ENCODE measurements at places on chromosomes 2 and 18.
A peak's percentile ranks its signal among the peaks of the same experiment; 100 is the strongest.

DNA sequence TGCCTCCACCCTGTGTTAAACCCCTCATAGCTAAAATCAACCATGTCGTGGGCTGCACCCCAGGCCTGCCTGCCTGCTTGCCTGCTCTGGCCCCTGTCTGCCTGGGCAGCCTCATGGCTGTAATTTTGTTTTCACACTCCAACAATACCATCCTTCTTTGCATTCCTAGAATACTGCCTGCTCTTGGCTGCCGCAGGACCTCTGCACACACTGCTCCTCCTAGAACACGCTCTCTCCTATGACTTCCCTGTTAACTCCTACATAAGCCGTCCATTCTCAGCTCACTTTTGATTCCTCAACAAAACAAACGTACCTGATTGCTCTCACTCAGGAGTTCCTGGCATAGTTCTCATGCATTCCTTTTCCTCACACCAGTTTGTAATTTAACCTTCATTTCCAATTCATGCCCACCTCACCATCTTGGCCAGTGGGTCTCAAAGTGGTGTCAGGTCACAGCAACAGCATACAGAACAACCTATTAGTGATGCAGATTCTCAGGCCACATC lies 2.5 kb downstream of the UXS1 start:
- DNase-seq, result no peak

DNA sequence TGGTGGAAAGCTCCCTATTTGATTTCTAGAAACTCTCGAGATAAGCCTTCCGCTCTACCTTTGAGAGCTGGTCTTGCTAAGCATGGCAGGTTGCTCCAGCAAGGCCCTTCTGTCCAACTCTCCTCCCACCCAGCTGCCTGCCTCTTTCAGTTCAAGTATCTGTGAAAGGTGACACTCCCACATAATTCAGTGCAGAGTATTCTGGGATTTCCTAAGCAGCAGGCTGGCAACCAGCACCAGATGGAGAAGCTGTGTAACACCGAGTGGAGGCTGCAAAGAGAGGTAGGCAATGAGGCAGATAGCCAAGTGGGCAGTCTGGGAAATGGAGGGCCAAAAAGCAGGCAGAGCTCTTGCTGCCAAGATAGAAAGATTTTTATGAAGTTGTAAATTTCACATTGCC lies 88.4 kb upstream of the CAVIN2 start:
- no peak for DNase-seq

DNA sequence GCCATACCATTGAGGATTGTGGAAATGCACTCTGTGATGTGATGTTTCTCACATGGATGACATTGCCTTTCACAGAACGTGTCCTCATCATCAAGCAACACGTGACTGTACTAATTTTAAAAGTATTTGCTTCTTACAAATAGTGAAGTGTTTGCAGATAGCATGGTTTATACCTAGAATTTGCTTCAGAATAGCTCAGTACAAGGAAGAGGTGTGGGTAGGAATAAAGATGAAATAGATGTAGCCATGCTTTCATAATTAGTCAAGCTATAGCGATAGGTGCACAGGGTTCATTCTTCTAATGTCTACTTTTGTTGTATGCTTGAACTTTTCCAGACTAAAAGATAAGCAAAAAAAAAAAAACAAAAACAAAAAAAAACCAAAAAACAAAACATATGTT lies 27.5 kb downstream of the MAP4K4 start:
- DNase-seq, result no peak

- DNase-seq, result no peak
These were observed 548.2 kb upstream of the LRRTM1 start for GRCh38 chr2:80852808-80853139.

DNA sequence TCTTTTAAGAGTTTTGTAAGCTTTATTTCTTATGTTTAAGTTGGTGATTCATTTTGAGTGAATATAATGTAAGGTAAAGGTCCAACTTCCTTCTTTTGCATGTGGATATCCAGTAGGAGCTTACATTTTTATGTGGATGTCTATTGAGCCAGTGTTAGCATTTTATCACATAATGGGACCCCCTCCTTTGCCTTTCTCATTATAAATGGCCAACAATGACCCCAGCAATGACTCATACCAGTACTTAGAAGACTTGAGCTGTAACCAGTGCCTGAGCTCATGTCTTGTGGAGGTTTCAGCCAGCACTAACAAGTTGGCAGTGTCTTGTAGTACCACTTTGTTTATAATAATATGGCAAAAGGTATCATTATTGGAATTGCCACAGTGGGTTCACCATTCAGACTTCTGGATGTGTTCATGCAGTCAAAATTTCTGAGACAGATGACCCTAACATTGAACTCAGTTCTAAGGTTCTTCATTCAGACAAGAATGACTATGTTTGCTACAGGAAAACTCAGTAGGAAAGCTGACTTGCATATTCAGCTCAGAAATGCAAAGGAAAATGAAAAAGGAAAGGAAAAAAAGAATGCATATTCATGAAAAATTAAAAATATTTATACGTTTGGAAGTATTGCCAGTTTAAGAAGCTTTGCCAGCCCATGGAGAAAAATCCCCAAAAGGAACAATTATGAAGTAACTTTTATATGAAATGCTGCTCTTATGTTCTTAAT lies 41.0 kb downstream of the CDKL4 start:
- DNase-seq, result no peak

GRCh38 chr2:119292226-119292625 lies 68.6 kb downstream of the STEAP3 start:
- DNase-seq, result no peak

- no peak for DNase-seq
These were observed 1050.7 kb upstream of the CELF4 start for GRCh38 chr18:38616306-38616705.

DNA sequence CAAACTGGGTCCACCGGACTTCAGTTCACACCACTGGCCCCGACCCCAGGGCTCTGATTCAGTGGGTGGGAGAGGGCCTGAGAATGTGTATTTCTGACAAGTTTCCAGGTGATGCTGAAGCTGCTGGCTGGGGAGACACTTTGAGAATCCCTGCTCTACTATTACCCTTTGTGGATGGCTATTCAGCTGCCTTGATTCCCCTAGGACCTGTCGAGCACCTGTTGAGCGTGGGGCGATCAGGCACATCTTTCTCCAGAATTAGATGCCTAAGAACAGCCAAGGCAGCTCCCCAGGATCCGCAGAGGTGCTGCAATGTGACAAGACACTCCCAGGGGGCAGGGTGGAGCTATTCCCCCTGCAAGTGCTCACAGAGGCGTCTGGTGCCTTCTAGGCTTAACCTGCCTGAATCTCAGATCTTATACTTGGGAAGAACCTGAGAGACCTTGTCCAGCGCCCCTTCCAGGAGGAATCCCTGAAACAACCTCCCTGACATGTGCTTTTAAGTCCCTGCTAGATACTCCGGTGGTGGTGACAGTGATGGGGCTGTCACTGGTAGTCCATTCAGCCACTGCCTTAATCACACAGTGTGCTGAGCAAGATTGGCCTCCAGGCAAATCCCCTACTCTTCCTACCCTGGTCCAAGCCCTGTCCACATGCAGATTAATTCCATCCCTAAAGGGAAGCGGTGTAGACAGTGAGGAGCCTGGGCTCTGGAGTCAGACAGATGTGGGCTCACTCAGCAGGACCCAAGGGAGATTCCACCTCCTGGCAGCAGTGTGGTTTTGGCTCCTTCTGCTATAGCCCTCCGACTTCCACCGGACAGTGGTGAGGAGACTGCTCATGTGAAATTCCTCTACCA lies 43.4 kb upstream of the OTOF start:
- no peak for DNase-seq

- DNase-seq, result no peak
These were observed 40.4 kb downstream of the CYRIA start for GRCh38 chr2:16625201-16625729.

- DNase-seq, result no peak
These were observed 87.1 kb downstream of the ITGB1BP1 start for GRCh38 chr2:9336241-9336575.

DNA sequence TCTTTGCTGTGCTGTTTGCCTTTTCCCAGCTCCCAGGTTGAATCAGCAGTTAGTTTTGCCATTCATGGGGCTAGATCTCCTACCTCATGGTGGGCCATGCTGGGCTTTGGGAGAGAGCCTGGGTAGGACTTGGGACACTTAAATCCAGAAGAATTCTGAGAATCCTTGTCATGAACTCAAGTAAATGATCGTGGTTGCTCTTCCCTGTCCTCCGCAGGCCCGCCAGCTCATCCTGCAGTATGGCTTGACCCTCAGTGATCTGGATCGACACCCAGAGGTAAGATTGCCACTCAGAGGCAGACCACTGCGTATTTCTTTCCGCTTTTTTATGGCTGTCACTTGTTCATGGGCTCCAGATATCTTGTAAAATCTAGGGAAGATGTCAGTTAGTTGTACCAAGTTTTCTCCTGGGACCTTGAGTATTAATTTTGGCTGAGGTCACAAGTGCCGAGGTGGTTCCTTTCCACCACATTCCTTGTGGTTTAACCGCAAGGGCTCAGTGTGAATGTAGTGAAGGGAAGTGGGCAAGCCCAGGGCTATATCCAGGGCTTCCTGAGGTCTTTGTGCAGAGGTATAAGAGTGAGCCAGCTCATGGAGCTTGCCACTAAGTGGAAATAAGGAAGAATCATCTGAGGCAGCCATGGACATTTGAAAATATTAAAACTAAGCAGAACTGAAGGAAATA lies 37.7 kb downstream of the RPIA start:
- DNase-seq, result no peak

- DNase-seq, result no peak
These were observed 2.3 kb downstream of the MSL3B start for GRCh38 chr2:233865838-233866237.

- no peak for DNase-seq
These were observed 22.2 kb downstream of the KCNG2 start for GRCh38 chr18:79819968-79820351.

- no peak for DNase-seq
These were observed 476 bp downstream of the VSNL1 start for GRCh38 chr2:17540813-17541530.

GRCh38 chr18:6748241-6748640 lies 18.7 kb downstream of the ARHGAP28 start:
- no peak for DNase-seq

DNA sequence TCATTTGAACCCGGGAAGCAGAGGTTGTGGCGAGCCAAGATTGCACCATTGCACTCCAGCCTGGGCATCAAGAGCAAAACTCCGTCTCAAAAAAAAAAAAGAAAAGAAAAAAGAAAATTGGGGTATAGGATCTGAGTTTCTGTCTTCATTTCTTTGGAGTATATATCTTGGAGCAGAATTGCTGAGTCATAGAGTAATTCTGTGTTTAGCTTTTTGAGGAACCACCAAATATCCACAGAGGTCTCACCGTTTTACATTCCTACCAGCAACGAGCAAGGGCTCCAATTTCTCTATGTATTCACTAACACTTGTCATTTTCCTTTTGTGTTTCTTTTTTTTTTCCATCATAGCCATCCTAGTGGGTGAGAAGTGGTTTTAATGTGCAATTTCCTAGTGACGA lies 87.6 kb upstream of the TEX51 start:
- DNase-seq, result no peak

GRCh38 chr2:146228466-146229058 lies 1616.3 kb upstream of the ACVR2A start:
- DNase-seq, result no peak

DNA sequence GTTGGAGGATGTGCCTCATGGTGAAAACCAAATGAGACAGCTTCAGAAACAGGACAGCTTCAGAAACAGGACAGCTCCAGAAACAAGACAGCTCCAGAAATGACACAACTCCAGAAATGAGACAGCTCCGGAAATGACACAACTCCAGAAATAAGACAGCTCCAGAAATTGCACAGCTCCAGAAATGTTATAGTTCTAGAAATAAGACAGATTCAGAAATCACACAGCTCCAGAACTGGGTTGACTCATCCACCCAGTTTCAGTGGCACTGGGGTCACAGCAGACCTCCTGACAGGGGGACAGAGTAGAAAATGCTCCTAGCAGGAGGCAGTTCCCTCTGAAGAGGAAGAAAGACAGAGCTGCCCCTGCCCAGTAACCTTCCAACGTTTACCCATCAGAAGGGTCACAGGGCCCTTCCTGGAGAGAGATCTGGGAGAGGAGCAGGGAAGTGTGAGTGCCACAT lies 26.9 kb upstream of the COL6A3 start:
- no peak for DNase-seq

DNA sequence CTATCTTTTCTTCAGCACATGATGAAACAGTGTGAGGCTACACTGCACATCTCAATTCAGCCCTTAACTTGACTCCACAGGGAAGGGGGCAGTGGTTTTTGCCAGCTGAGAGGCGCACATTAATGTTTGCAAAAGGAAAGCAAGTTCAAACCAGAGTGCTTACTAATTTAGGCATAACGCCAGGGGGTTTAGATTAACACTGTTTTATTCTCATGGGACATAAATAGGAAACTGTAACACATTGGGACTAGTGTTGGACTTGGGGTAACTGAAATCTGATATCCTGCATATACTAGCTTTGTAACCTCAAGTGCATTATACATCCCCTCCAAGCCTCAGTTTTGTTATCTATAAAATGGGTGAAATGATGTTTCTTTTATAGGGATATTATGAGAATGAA lies 821.2 kb upstream of the ID2 start:
- DNase-seq, result no peak

GRCh38 chr2:44244135-44244871 lies 31.0 kb upstream of the SLC3A1 start:
- peak; percentile 20 for DNase-seq

DNA sequence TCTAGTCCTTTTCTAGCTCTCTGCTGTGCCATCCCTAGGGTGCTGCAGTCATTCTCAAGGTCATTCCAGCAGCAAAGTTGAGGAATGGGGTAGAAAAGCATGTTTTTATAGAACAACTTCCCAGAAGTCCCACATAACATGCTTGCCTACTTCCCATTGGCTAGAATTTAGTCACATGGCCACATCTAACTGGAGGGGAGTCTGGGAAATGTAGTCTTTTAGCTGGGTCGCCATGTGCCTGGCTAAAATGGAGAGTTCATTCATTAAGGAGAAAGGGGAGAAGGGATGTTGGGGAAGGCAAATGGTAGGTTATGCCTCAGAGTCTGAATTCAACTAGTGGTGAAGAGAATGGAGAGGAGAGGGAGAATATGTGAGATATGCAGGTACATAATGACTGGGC lies 85.7 kb downstream of the SLC4A3 start:
- no peak for DNase-seq

- no peak for DNase-seq
These were observed 130.5 kb downstream of the PXDN start for GRCh38 chr2:1613731-1614354.

GRCh38 chr2:19911808-19912509 lies 10.2 kb upstream of the TTC32 start:
- DNase-seq, result no peak

GRCh38 chr2:24886126-24886501 lies 33.9 kb downstream of the ADCY3 start:
- DNase-seq, result no peak

DNA sequence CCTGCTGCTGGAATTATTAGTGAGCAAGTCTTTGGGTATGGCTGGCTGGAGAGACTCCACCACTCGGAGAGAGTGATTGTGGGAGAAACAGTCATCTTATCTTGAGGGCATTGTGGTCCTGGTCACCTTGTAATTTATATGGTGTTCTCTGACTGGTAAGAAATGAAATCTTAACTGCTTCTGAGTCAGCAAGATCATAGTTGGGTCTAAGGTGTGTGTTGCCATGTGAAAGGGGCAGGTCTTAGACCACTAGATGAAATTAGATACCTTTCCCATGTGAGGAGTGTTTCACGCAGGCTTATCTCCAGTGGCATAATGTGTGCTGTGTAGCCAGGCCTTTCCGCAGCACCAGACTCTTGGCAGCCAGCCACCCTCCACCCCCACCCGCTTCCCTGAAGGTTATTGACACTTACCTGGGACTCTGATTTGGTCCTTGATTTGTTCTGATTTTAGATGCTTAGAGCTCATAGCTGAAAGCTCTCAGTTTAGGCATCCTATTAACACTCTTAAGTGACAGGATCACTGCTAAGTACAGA lies 7.7 kb downstream of the MAPRE3 start:
- no peak for DNase-seq
